NCI-H2029 (cell line): ENCODE measurements at places on chromosomes 6 and 20.

DNA sequence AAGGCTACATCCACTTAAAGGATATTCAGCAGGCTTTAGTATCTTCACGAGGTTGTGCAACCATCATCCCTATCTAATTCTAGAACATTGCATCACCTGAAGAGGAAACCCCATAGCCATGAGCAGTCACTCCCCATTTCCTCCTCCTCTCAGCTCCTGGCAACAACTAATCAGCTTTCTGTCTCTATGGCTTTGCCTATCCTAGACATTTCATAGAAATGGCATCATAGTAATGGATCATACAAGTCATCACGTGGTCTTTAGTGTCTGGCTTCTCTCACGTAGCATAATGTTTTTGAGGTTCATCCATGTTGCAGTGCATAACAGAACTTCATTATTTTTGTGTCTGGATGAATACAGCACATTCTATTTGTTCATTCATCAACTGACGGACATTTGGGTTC lies 20.5 kb downstream of the SNAI1 start:
- DNase-seq, result no peak

DNA sequence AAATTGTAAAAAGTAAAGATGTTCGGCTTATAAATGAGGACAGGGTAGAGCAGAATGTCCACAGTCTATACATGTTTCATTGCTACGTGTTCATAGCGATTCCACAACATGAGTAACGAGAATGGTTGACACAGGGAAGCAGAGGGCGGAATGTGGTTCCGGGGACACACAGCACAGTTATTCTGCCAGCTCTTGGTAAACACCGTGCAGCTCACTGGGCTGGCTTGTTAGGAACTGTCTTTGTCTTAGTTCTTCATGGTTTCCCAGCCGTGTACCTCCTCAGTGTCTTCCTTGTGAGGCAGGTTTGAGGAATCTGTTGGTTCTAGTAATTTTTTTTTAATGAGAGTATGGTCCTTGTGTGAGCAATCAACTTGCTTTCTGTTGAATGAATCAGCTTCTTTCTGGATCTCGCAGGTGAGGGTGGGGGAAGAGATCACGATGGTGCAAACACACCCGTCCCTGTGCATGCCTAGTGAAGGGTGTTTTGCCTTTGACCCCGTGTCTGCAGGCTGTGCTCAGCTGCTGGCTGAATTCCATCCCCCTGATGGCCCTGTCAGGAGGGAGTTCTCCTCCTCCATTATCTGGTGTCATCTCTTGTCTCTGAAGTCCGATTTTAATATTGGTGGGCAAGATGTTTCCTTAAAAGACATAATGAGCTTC lies 168.2 kb downstream of the SMOC2 start:
- no peak for DNase-seq

DNA sequence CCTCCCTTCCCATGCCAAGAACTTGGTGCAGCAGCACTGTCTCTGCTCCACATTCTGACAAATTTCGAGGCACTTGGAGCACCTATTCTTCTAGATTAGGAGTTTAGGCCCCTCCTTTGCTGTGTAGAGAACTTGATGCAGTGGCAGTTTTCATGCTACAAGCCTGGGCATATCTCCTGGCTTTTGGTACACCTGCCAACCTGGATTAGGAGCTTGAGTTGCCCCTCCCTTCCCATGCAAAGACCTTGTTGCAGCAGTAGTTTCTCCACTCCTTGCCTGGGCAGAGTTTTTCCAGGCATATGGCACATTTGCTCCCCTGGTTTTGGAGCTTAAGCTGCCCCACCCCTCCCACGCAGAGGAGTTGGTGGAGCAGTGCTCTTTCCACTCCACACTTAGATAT lies 956.1 kb downstream of the EYS start:
- DNase-seq, result no peak

DNA sequence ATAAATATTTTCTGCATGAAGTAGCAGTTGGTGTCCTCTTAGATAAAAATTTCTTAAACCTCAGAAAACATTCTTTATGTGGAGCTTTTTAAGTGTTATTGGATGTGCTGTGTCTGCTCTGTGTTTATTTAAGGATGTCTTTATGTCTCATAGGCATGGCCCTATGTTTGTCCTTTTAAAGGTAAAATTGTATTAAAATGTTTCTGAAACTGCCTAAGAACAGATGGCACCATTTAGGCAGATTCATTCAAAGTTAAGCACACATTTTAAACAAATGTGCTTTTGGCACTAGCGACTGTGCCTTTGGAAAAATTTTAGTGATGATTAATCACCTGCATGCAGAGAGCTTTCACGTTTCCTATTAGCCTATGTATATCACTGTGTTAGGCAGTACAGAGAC lies 125.2 kb downstream of the KIF6 start:
- no peak for DNase-seq

DNA sequence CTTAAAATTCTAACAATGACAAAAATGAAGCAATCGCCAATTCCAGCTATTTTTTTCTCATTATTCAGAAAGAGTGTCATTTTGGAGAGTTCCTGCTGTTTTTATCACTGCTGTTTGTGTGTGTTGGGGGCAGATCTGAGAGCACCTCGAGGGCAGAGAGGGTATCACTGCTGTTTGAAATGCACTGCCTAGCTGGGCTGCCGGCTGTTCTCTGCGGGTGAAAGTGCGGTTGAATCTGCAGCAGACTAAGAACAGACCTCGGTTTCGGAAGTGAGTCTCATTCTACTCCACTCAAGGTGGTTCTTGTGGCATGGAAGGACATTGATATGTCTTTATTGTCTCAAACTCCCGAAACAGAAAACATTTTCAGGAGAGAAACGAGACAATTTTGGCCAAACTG lies 18.3 kb downstream of the INSM1 start:
- DNase-seq, result no peak

DNA sequence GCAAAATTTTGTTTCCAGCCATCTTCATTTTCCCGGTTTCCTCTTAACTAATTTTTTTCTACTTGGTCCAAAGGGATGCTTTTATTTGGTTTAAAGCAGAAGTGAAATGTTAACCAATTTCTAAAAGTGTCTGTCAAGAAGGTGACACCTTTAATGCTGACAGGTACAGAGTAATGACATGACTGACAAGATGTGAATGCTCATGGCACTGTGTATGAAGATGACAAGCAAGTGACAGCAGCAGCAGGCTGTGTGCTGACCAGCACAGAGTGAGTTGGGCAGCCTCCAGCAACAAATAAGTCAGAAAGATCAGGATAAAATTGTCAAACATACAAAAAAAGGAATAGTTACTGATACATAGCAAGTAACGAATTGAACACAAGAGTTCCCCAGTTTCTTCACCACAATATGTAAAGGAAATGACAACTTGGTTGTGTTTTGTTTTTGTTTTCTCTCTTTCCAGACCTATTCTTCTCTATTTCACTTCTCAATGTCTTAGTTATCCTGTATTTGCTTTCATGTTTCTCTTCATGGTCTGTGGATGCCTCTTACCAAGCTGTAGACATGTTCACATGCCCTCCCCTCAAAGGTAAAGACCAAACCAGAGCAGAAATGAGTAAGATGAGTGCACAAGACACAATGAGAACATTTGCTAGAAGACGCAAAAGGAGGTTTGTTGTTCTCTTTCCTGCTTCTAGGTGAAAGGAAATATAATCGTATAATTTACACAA lies 174.9 kb downstream of the FRK start:
- no peak for DNase-seq

GRCh38 chr6:135675862-135676261 lies 175.6 kb upstream of the PDE7B start:
- no peak for DNase-seq

- no peak for DNase-seq
These were observed 100.0 kb downstream of the MBOAT1 start for GRCh38 chr6:20112241-20112640.

DNA sequence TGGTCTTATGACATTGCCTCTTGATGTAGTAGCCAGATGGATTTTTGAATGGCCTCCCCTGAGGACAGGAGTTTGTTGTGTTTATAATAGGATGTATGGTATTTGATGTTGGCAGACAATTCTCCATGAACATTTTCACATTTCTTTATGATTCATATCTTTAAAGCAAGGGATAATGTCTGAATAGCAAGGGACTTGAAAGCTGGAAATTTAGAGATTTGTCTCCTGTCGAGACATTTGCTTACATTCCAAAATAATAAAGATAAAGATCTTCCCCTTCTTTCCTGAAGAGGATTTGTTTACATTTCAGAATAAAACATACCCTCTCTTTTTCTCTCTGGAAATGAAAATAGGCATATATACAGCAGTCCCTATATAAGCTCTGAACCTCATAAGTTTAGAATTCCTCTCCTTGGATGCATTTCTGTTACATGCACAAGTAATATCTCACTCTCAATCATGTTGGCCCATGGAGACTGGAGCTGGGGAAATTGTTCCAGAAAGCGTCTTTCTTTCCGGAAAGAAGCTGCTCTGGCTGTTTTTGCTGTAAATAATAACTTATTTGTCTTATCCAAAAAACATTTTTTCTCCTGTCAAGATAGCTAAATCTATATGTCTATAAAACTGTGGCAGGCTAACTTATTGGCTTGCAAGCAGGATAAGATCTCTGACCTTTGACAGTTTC lies 42.5 kb upstream of the ASCC3 start:
- DNase-seq, result no peak

DNA sequence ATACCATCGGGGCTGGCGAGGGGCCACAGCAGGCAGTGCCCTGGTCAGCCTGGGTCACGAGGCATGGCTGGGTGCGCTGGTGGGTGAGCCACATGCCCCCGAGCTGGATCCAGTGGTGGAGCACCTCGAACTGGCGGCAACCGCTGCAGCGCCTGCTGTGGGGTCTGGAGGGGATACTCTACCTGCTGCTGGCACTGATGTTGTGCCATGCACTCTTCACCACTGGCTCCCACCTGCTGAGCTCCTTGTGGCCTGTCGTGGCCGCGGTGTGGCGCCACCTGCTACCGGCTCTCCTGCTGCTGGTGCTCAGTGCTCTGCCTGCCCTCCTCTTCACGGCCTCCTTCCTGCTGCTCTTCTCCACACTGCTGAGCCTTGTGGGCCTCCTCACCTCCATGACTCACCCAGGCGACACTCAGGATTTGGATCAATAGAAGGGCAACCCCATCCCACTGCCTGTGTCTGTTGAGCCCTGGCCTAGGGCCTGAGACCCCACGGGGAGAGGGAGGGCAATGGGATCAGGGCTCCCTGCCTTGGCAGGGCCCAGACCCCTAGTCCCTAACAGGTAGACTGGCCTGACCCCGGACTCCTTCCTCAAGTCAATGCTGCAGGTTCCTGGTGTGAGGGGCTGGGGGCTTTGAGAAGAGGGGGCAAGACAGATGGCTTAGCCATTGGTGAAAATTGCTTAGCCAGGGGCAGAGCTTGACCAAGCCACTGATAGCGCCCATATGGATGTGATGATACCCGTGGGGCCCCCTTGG lies 598 bp downstream of the TMEM239 start:
- DNase-seq, result no peak

DNA sequence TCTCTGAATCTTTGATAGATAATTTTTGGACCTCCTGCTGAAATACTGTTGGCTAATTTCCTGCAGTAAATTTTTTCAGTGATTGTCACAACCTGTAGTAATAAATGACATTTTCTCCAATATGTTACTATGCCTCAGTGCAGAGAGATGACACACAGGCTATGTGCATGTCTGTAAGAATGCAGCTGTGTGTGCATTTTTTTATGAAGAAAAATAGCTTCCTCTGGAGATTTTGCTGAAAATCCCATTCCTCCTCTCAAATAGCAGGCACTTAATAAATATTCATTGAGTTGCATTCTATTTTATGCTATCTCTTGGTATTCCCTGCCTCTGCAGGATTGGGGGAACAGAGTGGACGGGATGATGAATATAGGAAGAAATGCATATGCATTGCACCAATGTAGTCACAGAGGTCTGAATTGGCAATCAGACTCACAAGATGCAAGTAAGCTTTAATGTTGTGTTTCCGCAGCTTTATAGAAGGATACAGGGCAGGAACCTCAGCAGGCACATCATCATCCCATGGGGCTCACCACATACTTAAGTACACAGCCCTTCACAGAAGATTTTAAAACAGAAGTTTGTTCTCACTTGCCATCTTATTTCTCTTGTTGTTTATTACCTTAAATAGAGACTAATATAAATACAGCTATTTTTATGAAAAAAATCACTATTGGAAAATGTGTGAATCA lies 474.7 kb downstream of the EPM2A start:
- DNase-seq, result no peak

DNA sequence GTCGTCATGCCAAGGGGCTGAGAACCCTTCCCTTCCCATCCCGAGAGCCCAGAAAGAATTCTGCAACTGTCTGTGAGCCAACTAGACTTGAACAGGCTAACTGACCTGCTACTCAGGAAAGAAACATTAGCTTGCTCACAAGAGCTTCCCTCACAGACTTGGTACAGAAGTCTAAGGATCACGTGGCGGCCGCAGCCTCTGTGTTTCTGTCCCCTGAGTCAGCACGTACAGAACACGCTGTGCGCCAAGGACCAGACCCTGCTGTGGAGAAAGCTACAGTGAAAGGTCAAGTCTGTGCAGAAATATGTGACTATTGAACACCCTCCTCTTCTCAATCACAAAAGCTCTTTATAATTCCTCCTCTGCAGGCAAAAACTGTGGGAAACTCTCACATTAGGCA lies 151.3 kb upstream of the QKI start:
- DNase-seq, result no peak
